ENCODE measurements at places on chromosomes 2 and 18. TPM values are rescaled to one million over a fixed set of nuclear protein-coding genes. Genes with fewer than 3 reads are reported as not detected.
A peak's percentile ranks its signal among the peaks of the same experiment; 100 is the strongest.

- no peak for DNase-seq
Measured at GRCh38 chr2:240768216-240768615, 51.8 kb downstream of the KIF1A start.

DNA sequence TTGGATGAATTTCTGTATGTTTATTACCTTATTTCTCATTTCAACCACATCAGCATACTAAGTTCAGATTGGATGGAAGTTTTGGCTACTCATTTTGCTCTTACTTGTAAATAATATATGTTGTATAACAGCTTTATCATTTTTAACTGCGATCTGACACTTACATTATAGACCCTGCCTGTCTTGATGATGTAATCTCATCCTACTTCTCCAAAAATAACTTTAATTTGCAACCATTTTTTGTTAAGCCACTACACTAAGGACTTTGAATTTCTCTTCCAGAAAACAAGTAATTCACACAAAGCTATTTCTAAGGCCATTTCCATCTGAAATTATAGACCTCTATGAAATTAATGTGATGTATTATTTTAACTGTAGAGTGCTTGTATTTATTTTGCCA lies 240.7 kb downstream of the WDR7 start:
- DNase-seq = no peak

DNA sequence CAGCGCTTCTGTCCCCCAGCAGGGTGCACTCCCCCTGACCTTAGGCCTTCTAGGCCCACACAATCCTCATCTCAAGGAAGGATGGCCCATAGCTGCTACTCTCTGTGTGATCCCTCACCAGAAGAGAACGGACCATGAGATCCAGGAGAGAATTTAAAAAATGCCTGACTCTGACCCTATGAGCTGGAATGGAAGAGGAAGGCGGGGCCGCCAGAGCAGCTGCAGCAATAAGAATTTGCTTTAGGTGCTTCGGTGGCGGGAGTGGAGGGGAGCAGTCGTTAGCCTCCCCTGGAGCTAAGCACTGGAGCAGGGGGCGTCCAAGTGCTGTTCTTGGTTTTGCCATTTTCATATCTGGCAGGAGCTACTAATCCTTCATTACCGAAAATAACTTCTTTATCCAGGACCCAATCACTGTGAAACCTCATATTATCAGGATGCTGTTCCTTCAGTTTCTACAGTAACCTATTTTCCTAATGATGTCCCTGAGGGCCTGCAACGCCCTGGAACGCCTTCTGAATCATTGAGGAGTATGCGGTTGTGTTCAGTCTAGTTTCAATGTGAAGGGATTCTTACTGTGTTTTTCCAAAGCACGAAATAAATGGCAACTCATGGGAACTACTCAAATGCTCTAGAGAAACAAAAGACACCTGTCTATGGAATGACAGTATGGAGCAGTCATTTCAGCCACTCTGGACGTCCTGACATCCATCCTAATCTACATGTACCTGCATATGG lies 105.1 kb upstream of the SIX2 start:
- DNase-seq = no peak

DNA sequence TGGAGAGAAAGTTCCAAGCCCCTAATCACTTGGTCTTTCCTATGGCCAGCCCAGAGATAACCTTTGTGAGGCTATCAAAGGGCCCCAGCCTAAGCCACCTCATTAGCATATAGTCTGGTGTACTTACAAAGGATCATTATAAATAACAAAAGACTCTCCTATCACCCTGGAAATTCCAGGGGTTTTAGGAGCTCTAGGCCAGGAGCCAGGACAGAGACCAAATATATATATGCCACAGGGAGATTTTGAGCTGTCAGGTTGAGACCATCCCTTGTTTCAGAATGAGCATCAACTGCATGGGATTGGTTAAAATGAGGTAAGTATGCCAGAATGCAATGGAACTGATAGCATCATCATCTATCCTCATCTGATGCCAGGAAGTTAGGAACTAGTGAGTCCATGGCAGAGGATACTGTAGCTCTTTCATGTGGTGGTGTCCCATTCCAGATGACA lies 32.1 kb upstream of the CHRNA1 start:
- no peak for DNase-seq

GRCh38 chr2:173550143-173550542 lies 195.5 kb downstream of the CDCA7 start:
- no peak for DNase-seq

- no peak for DNase-seq
Measured at GRCh38 chr18:6543330-6543908, 128.7 kb upstream of the L3MBTL4 start.

DNA sequence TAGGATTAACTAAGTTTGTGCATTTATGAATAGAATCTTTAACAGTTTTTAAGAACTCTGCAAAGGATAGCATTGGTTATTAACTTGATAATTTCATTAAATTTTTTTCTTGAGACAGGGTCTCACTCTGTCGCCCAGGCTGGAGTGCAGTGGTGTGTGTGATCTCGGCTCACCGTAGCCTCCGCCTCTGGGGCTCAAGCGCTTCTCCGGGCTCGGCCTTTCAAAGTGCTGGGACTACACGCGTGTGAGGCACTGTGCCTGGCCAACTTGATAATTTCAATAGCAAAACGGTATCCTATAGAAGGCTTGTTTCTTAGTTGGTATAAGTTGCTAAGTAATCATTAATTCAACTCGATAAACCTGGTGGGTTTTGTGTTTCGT lies 38.0 kb downstream of the ADNP2 start:
- no peak for DNase-seq

DNA sequence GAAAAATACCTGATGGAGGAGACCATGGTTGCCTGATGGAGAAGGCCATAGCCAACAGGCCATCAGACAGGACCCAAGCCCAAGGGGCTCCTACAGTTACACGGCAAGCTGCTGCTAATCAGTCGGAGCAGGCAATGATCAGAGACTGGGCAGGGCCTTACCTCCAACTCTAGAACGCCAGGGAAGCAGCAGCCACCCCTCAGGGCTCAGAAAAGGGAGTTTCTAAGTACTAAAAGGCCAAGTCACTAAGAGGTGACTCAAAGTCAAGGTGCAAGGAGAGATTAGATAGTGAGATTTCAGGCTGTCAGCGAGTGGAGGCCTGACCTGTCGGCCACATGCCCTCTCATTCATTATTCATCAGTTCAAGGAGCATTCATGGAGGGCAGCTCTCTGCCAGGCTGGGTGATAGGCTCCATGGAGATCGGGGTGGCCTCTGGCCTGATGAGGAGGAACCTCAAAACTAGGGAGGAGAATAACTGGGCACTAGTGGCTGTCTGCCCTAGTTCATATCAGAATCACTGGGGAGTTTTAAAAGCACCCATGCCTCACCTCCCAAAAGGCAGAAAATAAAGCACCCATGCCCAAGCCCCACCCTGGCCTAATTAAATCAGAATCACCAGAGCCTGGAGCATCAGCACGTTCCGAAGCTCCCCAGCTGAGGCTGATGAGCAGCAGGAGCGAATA lies 3.6 kb downstream of the VIL1 start:
- DNase-seq = no peak

DNA sequence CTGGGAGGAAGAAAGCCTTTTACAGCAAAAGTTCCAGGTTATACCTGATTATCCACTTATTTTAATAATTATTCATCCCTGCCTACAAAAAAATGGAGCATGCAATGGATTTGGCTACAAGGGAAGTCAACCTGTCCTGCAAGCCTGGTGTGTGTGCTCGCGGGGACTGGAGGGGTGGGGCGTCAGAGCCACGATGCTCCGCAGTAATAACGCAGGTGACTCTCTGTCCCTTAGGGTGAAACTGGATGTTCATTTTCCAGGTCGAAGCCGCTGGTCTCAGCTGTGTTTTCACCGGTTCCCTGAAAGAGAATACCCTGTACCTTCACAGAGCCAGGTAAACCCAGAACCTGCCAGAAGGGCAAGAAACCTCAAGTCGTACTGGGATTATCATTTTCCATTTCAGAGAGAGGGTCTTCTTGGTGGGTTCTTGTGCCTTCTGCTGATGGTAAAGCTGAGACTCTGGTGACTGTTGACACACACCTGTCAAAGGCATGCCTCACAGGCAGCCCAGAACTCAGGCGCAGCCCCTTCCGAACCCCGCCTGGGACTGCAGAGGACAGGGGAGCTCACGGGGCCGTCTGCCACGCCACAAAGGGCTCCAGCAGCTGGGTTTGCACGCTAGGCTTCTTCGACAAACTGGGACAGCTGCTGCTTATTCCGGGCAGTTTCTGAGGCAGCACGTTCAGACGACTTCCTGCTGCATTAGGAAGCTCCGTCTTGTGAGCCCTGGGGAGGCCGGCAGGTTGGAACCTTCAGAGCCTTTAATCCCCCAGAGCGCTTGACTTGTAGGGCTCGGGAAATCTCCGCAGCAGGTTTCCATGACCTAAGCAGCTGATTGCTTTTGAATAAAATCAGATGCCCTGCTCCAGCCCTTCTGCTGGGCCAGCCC lies 58.6 kb downstream of the KCNG2 start:
- DNase-seq = peak; percentile 53

DNA sequence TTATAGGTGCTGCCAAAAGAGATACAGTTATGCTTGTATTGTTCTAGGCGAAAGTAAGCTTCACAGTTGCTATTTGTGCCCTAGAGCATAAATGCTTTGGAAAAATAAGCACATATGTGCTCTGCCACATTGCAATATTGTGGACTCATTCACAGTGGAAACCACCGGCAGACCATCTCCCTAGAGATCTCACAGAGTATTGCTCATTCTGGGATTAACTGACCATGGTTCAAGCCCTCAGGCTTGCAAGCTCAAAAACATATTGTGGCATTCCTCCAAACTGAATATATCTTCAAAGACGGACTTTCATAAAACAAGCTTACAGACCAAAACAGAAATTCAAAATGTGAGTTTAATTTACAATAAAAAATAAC lies 158.2 kb upstream of the CCDC150 start:
- DNase-seq = no peak

DNA sequence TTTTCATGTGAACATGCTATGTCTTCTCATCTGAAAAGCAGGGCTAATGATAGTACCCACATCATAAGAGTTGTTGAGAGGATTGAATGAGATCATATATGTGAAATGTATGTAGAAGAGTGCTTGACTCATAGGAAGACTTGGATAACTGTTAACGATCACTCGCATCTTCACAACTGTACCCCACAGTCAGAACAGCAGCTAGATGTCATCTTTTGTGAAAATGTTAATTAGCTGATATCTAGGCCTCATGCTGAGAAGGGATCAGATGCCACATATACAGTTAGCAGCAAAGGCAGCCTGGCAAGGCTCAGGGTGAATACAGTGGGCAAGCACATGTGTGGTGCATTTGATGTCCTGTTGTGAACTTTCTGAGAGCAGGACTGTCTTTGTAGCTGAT lies 24.2 kb downstream of the MAP3K20 start:
- no peak for DNase-seq

- no peak for DNase-seq
Measured at GRCh38 chr2:38264396-38265221, 112.5 kb downstream of the ATL2 start.

DNA sequence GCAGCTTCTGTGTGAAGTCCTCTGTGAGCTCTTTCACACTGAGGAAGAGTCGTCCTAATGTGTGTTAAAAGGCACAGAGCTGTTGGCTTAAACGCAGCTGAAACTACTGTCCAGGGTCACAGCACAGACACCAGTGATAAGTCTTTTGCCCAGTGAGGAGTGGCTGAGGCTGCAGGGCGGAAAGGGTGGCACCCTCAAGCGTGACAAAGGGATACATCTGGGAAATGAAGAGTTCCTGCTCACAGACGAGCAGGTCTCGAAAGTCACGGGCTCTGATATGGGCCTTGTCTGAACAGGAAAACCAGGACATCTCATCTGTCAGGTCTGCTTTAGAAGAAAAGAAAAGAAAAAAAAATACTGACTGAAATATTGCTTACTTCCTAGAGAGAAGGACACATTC lies 36.5 kb downstream of the TGIF1 start:
- DNase-seq = no peak

DNA sequence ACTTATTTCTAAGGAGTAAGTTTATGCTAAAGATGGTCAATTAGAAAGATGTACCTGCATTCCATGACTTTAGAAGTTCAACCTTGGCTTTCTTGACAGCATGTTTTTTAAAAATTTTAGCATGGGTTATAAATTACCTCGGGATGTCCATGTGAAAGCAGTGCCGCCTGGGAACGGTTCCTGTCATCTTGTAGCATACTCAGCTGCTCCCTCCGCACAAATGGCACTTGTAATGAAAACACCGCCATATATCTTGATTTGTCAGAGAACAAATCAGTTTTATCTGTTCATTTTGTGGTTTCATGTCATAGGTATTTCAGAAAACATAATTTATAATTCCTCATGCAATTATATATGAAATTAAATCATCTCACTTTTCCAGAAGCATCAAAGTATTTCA lies 38.3 kb downstream of the SATB2 start:
- no peak for DNase-seq

Gene HJURP
- 12.0 TPM for polyA plus RNA-seq

Gene SF3B6
- 99.0 TPM for polyA plus RNA-seq

Gene STAM2
- 22.7 TPM for polyA plus RNA-seq

Gene CDK15
- 1.7 TPM for polyA plus RNA-seq

Gene ZNF532
- 68.7 TPM for polyA plus RNA-seq

Gene CCDC148
- polyA plus RNA-seq = 0.23 TPM

Gene GMPPA
- 18.5 TPM for polyA plus RNA-seq

Gene PLB1
- 1.6 TPM for polyA plus RNA-seq

Gene ARHGEF4
- 8.5 TPM for polyA plus RNA-seq

Gene PHOSPHO2
- polyA plus RNA-seq = 5.8 TPM

Gene HOXD3
- 2.0 TPM for polyA plus RNA-seq

Measured in muscle of arm (tissue), 14 donors.